ENCODE measurements at places on chromosomes 6 and 20.
A peak's percentile ranks its signal among the peaks of the same experiment; 100 is the strongest.

GRCh38 chr6:40395066-40395697 lies 192.0 kb downstream of the LRFN2 start:
- DNase-seq, result no peak

DNA sequence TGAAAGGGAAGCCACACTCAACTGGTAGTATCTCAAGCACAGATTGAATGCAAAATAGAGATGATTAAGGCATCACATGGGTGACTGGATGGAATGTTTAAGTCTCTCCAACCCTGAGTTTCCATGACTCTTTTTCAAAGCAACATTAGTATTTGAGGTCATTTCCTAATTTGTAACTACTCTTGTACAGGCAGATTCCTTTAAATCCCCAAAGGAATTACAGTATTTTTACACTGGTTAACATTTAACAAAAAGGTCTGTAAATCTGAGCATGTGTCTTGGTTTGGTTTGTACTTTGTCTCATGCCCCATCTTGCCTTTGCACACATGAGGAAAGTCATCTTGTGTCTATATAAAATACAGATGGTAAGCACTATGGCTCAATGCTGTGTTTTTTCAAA lies 15.1 kb downstream of the RMND1 start:
- no peak for DNase-seq

- DNase-seq, result peak; percentile 41
These were observed 9.3 kb downstream of the ECT2L start for GRCh38 chr6:138805016-138805765.

- DNase-seq, result no peak
These were observed 114.5 kb downstream of the SLC16A10 start for GRCh38 chr6:111201764-111202163.

DNA sequence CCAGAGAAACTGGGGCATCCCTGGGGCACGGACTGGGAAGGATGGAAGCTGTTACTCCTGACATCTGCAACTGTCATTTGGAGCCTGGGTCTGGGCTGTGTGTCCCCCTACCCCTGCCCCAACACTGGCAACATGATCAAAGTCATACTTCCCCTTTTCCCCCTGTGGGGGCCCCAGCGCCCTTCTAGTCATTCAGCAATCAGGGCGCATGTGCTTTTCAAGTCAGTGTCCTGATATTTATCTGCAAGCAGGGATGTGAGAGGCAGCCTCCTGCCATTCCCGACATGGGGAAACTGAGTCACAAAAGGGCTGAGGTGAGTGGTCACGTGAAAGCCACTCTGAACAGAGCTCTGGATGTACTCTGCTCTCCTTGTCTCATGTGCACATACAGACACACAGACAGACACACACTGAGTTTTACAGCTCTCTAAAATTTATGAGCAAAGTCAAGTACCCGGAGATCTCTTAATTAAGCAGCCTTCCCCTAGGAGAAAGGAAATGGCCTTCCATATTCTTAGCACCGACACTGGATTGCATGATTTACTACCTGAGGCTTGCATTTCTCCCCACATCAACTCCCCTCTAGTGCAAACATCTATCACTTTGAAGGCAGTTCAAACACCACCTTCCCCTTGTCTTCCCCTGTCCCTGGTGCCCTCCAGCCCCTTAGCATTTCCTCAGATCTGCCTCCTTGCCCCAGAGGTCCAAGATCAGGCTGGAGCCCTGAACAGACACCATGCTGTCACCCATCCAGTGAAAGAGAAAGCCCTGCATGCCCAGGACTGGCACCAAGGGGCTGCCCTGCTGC lies 170.7 kb downstream of the CDC5L start:
- no peak for DNase-seq

GRCh38 chr20:13492001-13492481 lies 146.7 kb downstream of the TASP1 start:
- DNase-seq, result peak; percentile 29

DNA sequence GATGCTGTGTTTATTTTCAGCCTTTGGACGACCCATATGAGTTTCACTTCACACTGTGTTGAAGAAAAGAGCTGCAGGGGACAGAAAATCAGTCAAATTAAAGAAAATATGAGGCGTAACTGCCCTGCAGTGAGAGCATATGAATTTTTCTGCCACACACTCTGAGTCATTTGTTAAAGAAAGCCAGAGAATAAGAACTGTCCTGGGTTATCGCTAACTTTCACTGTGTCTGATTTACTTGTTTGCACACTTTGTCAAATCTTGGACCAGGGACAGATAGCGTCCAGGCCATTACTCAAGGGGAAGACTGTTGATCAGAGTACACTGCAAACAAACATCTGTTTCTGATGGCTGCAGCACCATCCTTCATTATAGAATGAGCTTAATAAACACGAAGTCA lies 126.8 kb upstream of the AGPAT4 start:
- no peak for DNase-seq

DNA sequence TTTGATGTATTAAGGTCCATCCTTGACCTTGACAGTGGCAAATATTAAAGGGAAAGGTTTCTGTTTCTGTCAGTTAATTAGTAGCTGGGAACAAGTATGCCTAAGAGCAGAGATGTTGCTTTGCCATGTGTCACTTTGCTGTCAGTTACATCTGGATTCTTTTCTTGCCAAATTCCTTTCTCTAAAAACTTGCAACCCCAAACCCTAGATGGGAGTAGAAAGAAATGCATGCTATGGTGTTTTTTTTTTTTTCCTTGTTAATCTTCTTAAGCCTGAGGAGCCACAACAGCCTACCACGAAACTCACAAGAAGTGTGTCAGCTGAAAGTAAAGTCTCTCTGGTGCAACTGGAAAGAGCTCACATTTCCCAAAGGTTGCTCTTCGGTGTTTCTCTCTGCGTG lies 18.0 kb upstream of the CLDN20 start:
- DNase-seq, result no peak

GRCh38 chr6:20427856-20428255 lies 26.2 kb downstream of the E2F3 start:
- DNase-seq, result no peak

DNA sequence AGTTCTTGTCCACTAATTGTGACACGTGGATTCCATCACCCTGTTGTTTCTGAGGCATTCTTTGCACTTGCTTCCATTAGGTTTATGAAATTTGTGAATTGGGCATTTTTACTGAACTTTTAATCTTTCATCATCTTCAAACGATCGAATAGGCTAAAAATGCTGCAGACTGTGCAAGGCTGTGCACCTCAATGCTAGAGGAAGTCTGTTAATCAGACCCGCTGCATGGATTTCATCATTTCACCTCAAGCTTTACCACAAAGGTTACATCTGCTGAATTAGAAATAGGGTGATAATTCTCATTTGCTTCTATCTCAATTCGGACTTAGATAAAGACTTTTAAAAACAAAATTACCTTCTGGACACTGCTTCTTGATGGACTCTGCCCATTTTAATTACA lies 27.8 kb upstream of the F13A1 start:
- DNase-seq, result no peak

DNA sequence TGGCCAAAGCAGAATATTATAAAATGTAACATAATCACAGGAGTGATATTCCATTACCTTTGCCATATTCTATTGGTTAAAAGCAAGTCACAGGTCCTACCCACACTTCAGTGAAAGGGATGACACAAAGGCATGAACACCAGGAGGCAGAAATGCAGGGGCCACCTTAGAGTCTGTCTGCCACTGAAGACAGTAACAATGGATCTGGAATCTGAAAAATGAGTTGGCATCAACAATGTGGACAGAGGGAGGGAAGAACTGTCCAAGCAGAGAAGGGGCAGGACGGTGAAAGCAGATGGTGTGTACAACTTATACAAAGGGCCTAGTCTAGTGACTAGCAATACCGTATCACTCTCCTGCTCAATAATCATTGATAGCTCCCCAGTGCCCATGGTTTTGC lies 6.6 kb upstream of the LPIN3 start:
- DNase-seq, result no peak

GRCh38 chr20:16639027-16639941 lies 66.0 kb upstream of the KIF16B start:
- no peak for DNase-seq

DNA sequence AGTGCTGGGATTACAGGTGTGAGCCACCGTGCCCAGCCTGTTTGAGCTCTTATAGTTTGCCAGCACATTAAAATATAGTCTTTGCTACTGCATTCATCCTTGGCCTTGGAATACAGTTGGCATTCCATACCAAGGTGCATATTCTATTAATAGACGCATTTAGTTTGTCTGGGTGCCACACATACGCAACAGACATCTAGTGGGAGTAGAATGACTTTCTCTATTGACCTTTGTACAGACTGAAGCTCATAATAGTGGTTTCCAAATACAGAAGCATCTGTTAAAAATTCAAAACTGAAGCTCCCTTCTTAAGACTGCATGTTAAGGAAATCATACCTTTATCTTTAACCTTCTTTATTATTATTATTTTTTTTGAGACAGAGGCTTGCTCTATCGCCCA lies 46.7 kb upstream of the FNDC1 start:
- peak; percentile 51 for DNase-seq

DNA sequence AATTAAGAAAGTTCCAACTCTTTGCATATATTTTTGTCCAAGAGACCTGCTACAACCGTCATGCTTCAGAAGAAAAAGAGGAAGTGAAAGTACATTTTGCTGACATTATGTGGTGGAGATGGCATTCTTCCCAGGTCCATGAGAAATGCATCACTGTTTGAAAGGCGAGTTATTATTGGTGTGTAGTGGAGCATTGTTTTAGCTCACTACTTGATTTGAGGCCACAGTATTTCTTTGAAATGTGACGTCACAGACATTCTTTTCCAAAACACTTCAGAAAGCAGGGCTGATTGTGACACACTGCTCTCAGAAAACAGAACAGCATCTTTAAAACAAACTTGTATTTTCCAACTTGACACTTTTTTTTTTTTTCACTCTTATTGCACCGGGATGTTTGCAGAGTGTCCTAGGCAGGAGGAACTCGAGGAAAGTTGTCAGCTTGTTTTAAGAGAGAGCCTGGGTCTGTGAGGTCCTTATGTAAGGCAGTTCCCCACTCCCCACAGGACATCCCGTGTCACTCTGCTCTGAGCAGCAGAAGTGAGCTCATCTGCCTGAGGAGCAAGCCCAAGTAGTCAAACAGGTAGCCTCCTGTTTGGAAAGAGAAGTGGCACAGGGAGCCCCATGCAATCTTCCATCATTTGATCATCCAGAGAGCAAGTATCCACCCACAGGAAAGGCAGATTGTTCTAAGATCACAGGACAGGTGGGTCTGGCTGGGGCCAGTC lies 1.1 kb downstream of the SPTLC3 start:
- DNase-seq, result peak; percentile 74

GRCh38 chr6:163469459-163469985 lies 55.0 kb downstream of the QKI start:
- DNase-seq, result peak; percentile 76

- no peak for DNase-seq
These were observed 4.6 kb downstream of the SDC4 start for GRCh38 chr20:45343532-45344167.

- no peak for DNase-seq
These were observed 68.5 kb upstream of the ZNF184 start for GRCh38 chr6:27541212-27541932.

- no peak for DNase-seq
These were observed 8.1 kb upstream of the DLGAP4 start for GRCh38 chr20:36298061-36298460.

GRCh38 chr6:41622206-41622988 lies 15.9 kb upstream of the MDFI start:
- DNase-seq, result no peak

DNA sequence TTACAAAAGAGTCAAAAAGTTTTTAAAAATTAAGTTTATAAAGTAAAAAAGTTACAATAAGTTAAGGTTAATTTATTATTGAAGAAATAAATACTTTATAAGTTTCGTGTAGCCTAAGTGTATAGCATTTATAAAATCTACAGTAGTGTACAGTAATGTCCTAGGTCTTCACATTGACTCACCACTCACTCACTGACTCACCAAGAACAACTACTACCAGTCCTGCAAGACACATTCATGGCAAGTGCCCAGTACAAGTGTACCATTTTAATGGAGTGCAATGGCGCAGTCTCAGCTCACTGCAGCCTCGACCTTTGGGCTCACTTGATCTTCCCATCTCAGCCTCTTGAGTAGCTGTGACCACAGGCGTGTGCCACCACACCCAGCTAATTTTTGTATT lies 128.2 kb downstream of the GPX5 start:
- no peak for DNase-seq

- DNase-seq, result no peak
These were observed 24.5 kb upstream of the PTCHD4 start for GRCh38 chr6:48135323-48136084.

DNA sequence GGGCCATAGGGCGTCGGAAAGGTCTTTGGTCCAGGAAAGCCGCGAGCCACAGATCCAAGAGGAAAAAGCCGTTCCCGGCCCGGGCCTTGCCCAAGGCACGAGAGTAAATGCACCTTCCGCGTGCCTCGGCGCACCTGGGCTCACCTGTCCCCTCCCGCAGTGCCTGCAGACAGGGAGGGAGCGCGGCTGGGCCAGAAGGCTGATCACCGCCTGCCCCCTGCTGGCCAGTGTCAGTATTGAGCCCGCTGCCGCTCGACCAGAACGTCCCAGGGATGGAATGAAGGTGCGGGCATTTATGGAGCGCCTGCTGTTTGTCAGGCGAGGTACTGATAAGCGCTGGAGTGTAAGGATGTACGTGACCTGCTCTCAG lies 679 bp upstream of the LPIN3 start:
- DNase-seq, result peak; percentile 60

DNA sequence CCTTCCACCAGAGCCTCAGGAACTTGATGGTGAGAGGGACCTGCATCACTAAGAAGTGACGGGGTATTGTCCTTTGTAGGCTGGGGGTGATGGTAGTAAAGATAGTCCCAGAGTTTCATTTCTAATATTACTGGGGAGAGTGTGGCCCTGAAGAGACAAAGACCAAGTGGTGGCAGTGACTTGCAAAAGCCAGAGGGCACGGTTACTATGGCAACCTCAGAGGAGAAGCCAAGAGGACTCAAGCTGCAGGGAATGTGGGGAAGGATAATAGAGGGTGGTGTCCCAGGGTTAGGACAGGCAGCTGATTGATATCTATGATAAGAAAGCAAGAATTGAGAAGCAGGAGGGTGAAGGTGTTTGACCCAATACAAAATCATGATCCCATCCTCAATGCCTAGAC lies 42.5 kb downstream of the HLA-G start:
- DNase-seq, result no peak

DNA sequence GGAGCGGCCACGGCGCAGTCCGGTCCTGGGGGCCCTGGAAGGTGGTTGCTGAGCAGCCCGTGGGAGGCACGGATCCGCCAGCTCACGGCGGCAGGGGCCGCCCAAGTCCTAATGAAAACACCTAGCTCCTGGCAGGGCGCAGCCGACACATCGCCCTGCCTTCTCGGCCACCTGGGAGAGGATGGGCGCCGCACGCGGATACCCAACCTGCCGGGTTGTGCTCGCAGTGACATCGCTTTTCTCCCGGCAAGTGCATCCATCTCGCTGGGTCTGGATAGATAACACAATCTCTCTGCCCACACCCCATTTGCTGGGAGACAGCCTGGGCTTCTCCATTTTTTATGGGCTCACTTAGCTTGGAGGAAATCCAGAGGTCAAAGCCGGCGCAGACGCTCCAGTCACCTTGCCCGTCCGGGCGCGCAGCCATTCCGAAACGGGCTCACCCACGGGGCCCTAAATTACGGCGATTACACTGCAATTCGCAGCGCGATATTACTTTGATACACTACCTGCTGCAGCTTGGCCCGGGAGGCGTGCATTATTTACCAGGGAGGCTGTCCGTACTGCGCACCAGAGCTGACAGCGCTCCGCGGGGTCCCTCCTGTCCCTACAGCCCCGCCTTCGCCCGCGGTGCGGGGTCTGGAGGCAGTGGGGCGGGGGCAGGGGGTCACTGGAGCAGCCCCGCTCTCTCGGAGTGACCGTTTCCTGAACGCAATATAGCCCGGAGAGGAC lies 36.2 kb upstream of the CCDC167 start:
- DNase-seq, result no peak

Data from inflammatory macrophage treated with lipopolysaccharide for 4 hours (primary cell).